ENCODE measurements at places on chromosomes 12 and 14.

GRCh38 chr14:54697803-54698202 is 130.9 kb downstream of the SAMD4A start:
- DNase-seq, result no peak

DNA sequence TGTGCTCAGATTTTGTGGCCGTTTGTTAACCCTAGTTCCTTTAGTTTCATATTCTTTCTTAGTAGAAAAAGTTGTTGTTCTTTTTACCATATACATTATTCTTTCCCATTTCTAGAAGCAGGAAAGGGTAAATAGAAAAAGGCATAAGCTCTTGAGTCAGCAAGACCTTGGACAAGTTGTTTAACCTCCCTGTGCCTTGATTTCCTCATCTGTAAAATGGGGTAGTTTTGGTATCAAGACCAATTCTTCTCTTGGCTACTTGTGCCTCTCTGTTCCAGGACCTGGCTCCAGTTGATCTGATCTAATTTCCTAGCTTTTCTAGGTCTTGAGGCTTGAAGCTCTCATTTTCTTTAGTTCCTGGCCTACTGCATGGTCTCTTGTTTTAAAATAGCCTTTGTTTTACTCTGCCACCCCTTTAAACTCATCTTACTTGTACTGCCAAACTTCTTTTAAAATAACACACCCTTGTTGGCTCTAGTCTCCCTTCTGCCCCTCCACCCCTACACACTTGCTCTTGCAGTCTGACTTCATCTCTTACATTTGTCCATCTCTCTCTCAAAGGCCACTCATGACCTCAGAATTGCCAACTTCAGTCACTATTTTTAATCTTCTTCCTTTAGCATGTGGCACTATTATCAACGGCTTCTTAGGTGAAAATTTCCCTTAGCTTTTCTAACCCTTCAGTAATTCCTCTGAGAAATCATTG is 143.7 kb downstream of the TTLL5 start:
- no peak for DNase-seq

GRCh38 chr14:49865431-49865859 is 12.9 kb upstream of the NEMF start:
- peak; percentile 87 for DNase-seq

DNA sequence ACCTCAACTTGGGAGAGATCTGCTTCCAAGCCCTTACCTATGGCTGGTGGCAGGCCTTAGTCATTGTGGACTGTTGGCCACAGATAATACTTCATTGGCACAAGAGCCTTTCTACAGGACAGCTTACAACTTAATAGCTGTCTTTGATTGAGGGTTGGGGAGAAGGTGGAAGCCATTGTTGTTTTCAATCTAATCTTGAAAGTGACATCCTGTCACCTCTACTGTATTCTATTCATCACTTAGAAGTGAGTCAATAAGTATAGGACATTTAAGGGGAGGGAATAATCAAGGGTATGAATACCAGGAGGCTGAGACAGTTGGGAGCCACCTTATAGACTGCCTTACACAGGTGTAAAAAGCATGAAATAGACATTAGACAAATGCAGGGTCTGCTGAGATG is 906.3 kb downstream of the NRXN3 start:
- no peak for DNase-seq

DNA sequence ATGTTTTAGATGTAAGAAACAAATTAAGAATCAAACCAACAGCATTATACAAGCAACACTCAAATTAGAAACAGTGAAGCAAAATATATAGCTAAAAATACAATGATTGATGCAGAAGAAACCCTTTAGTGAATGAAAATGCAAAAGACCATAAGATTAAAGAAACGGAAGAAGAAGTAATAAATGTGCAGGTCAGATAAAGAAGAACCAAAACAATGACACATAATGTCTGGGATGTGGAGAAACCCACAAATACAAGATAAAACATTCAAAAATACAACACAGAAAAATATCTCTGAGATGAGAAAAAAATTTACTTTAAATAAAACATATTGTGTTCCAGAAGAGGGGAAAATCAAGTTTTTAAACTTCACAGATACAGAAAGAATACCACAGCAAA is 73.4 kb upstream of the AVPR1A start:
- DNase-seq, result no peak

DNA sequence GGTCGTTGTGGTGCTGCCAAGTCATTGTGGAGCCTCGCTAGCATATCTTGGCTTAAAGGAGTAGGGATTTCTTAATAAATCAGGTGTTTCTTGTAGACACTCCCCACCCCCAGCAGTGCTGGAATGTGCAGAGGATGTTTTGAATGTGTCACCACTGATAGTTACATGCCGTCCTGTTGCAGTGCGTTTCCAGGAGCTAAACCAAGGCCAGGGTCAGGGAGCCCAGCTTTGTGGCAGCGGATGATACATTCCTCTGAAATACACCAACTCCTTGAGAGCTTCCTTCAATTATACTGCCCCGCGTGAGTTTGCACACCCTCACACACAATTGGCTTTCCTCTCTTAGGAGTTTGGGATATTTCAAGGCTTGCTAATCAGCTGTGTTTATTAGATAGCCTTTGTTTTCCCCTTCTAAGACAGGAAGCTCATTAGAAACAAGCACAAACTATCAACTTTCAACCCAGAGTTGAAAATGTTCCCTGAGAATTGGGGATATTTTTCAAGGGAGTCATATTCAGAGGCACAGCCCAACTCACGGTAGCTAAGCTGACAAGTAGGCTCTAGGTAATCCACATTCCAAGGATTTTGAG is 154.9 kb downstream of the C12orf75 start:
- no peak for DNase-seq

DNA sequence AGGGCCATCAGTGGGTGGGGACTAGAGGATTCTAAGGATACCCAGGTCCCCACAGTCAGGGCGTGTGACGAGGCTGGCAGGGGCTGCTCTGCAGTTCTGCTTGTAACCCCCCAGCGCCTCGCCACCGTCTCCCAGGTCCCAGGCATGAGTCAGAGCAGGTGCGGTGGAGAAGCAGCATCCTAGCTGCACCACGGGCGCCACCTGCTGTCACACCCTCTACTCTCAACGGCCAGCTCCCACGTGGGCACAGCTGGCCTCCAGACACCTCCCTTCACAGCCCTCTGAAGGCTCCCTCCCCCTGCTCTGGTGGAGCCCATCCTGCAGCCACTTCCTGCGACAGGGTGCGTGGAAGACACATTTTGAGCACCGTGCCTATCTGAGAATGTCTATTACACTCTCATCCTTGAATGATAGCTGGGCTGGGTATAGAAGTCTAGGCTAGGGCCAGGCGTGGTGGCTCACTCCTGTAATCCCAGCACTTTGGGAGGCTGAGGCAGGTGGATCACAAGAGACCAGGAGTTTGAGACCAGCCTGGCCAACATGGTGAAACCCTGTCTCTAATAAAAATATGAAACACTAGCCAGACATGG is 6.9 kb upstream of the NUDT14 start:
- no peak for DNase-seq

DNA sequence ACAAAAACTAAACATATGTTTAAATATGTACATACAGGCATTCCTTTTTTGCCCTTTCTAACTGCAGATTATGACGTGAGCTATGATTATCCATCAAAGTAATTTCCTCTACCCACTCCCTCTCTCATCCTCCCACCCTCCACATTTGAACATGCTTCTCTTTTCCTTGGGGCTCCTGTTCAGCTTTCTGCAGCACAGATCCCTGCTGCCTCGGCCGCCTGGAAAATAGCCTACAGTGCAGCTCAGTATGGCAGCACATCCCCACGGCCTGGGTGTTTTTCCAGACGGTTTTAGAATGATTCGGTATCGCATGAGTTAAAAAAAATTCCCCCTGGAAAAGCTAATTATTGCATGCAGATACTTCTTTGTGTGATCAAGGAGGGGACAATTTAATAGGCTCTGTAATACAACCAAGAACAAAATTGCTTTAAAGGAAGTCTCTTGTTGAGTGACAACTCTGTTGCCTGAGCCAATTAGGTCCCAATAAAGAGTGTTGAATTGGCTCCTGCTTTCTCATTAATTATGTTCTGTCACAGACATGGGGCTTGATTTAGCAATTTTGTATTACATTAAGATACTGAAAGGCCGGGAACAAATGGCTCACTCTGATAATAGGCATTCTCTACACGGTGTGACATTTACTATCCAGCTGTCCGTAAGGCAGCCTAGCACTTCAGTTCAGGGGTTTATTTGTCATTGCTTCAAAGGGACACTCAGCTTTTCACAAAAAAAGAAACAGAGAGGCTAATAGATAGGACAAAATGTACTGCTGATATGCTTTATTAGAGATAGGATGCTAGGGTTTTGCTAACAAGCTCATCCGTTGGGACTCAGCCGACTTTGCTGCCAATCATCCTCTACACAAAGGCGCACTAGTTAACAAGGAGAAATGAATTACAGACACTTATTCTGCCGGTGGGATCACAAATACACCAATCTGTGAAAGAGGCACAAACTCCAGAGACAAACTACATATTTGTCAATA is 285.8 kb upstream of the G2E3 start:
- no peak for DNase-seq

- DNase-seq, result no peak
Measured at GRCh38 chr12:100404769-100405407, 48.0 kb downstream of the SLC17A8 start.

- no peak for DNase-seq
Measured at GRCh38 chr12:66852765-66853164, 173.9 kb upstream of the GRIP1 start.

DNA sequence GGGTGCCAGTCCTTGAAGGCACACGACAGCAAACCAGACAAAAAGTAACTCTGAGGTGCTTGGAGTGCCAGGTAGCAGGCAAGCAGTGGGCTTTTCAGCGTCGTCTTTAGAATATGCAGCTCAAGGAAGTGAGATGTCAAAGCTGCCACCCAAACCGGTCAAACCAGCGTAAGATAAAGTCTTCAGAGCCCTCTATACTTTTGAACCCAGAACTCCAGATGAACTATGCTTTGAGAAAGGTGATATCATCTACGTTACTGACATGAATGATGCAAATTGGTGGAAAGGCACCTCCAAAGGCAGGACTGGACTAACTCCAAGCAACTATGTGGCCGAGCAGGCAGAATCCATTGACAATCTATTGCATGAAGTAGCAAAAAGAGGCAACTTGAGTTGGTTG is 95.9 kb downstream of the TBX3 start:
- DNase-seq, result no peak

GRCh38 chr12:115412831-115413230 is 728.9 kb upstream of the TBX3 start:
- DNase-seq, result no peak

DNA sequence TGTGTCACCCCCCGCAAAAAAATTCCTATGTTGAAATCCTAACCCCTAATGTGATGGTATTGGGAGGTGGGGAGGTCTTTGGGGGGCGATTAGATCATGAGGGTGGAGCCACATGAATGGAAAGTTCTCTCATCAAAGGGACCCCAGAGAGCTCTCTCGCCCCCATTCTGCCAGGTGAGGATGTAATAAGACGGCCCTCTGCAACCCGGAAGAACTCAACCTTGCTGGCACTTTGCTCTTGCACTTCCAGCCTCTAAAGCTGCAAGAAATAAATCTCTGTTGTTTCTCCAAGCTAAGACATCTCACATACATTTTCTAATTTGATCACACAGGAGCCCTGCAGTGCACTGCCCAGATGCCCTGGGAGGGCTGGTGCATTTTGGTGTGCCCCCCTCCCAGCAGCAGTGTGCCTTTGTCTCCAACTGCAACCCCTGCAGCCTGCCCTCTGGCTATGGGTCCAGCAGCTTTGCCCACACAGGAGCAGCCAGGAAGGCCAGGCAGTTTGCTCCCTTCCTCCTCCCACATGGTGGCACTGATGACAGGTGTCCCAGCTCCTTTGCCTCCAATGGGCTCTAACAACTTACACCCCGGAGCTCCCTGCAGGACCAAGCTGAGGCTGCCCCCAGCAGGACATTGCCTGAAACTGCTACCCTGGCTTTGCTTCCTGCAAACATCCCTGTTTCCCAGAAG is 59.3 kb downstream of the C14orf132 start:
- peak; percentile 10 for DNase-seq

DNA sequence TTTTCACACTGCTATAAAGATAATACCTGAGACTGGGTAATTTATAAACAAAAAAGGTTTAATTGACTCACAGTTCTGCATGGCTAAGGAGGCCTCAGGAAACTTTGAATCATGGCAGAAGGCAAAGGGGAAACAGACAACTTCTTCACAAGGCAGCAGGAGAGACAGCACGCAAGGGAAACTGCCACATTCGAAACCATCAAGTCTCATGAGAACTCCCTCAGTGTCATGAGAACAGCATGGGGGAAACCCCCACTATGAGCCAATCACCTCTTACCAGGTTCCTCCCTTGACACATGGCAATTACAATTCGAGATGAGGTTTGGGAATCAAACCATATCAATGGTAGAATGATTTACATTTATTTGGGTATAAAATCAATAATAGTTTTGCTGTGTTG is 558.5 kb downstream of the TMTC2 start:
- no peak for DNase-seq

- DNase-seq, result no peak
Measured at GRCh38 chr14:60647081-60647836, 2.0 kb downstream of the SIX1 start.

GRCh38 chr12:48292040-48292439 is 58.7 kb downstream of the ZNF641 start:
- DNase-seq, result no peak

GRCh38 chr12:108106599-108106998 is 22.5 kb upstream of the WSCD2 start:
- DNase-seq, result no peak

DNA sequence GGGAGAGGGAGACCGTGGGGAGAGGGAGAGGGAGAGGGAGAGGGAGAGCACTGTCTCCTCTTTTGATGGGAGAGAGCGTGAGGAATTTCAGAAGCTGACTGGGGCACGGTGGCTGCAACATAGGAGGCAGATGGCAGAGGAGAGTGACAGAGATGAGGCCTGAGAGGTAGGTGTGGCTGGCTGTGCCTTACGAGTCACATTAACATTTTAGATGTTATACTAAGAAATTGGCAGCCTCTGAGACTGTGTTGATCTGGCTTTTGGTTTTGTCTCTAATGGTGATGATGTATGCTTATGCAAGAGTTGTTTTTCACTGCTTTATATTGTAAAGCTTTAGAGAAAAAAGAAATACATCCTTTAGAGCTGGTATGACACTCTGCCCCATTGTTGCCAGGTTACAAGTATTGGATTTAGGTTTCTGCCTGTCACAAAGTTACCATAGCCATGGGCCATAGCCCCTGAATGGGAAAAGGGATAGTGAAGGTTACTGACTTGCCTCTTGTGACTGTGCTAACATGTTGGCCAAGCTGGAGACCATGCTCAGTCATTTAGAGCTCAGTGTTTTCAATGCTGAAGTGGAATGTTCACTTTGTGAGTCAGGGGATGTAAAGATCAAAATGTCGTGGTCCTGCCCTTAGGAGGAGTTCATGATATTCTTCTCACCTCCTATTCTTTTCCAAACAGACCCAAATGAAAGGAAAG is 186.2 kb downstream of the SYNE2 start:
- DNase-seq, result no peak

GRCh38 chr12:108734200-108734906 is 3.0 kb upstream of the CORO1C start:
- no peak for DNase-seq

DNA sequence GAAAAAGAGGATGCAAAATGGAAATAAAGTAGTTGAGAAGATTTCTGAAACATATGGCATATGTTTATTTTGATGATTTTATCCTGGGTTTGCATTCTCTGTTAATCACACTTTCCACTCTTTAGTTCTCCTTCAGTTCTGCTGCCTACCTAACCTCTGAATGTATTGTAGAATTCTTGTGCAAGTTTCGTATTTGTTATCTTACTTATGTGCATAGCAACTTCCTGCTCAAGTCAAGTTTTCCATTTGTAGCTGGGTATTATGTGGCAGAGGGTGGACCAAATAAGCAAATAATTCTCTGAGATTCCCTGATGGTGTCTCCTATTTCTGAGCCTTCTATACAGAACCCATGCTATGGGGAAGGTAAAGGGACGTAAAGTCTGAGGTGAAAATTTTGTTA is 381.6 kb downstream of the FOXG1 start:
- no peak for DNase-seq

Data from stimulated activated CD4-positive, alpha-beta T cell treated with anti-CD3 and anti-CD28 coated beads, Interleukin-2, amount 100 ng/mL, for 24 hours (primary cell).